ENCODE measurements at places on chromosomes 2 and 18.
A peak's percentile ranks its signal among the peaks of the same experiment; 100 is the strongest.

- no peak for DNase-seq
These were observed 22.6 kb downstream of the DIPK1C start for GRCh38 chr18:74434466-74434865.

DNA sequence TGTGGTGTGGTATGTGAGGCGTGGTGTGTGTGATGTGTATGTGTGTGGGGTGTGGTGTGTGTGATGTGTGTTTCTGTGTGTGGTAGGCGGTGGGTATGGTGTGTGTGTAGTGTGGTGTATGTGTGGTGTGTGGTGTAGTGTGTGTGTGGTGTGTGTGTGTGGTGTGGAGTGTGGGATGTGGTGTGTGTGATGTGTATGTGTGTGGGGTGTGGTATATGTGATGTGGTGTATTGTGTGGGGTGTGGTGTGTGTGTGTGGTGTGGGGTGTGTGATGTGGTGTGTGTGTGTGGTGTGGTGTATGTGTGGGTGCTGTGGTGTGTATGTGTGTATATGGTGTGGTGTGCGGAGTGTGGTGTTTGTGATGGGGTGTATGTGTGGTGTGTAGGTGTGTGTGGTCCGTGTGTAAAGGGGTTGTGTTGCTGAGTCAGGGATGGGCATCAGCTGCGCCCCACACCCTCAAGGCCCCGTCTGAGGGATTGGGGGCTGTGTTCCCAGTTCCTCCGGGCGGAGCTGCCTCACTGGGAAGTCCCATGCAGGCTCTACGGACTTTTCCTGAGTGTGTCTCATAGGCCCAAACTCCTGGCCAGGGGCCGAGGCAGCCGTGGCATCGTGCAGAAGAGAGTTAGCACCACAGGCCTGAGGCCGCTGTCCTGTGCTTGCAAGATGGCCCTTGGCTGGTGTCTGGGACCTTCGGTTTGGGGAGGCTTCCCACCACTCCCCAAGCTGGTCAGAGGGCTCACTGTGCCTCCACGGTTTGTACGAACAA is 18.2 kb upstream of the ARL4C start:
- no peak for DNase-seq

DNA sequence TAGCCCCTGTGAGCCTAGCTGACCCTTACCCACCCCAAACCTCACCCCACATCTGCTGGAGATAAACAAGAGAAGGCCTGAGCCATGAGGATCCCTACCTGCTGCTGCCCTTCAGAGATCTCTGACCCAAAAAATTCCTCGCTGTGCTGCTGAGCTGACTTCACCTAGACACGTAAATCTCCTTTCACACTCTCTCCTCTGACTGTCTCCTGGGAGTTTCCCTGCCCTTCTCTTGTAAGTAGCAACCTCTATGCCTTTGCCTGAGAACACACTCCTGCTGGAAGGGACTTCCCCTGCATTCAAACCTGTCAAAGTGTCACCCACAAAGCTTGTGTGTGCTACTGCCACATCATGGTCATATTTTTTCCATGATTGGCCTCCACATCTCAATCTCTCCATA is 134.2 kb upstream of the NOL4 start:
- no peak for DNase-seq

DNA sequence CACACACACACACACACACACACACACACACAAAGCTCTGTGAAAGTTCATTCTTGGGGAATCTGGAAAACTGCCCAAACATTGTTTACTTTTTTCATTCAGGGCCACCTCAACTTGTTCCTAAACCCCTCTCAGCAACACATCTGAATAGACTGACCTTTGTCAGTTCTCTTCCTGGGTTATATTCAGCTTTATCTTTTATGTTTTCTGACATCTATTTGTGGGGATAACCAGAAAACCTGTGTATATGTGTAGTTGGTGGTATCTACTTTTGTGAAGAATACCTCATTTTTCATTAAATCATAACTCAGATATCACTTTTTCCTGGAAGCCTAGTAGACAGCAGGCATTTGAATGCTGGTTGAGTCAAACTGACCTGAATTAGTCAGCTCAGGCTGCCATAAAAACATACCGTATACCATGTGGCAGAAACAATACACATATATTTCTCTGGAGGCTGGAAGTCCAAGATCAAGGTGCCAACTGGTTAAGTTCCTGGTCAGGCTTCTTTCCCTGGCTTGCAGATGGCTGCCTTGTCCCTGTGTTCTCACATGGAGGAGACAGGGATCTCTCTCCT is 11.0 kb upstream of the RNF144A start:
- DNase-seq: no peak

GRCh38 chr18:67553437-67553836 is 36.9 kb upstream of the DSEL start:
- DNase-seq: no peak

DNA sequence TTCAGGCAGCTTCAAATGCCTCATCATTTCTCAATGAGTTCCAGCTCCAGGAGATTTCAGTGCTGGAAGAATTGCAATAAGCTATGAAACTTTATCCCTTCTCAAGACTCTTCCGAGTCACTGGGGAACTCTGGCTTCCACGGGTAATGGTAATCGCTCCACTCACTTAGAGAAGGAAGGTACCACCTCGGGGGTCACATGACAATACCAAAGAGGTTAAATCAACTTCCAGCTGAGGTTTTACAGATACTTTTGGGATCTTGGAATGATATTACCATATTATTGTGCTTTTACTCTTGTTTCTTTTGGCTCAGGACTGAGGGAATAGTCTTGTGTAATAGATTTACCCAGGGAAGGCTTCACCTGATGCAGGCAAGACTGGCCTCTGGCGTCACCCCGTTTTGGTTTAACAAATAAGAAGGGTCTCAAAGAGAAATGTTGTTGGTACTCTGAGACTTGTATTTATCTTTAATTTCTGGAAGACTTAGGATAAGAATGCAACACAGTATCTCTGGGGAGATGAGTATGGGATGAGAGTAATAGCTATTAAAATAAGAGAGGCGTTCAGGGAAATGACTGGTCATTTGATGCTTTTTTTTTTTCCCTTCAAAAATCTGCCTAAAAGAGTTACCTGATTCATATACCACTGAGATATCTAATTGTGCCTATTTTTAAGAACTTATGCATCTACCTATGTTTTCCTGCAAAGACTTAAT is 316.9 kb upstream of the ZEB2 start:
- DNase-seq: no peak

DNA sequence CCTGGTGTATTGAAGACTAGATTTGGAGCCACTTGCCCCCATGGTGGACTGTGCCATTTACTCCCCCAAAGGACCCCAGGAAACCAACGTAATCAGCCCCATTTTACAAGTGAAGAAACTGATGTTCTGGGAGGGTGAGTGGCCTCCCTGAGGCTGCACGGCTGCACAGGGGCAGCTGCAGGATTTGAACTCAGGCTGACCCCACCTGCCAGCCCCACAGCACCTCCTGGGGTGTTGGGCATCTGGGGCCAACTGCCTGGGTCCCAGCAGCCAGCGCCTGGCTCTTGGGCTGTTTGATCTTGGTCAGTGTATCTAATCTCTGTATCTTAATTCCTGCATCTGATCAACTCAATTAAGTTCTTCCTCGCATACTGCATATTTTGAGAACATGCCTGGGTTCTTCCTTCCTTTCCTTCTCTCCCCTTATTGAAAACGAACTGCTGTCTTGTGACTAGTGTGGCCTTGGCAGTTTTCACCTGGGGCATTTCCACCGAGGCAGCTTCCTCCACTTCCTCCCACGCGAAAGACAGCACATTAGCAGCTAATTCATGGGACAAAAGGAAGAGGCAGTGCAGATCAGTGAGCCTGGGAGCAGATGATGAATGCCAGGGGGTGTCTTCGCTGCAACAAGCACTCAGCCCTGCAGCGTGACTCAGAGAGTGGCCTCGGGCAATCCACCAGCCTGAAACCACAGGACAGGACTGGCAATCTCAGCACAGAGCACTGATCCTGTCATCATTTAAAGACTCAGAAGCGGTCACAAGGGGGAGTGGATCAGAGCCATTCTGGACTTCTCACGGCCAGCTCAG is 184.1 kb upstream of the RAB12 start:
- DNase-seq: peak; percentile 52
